ENCODE measurements at places on chromosomes 5 and 9.

DNA sequence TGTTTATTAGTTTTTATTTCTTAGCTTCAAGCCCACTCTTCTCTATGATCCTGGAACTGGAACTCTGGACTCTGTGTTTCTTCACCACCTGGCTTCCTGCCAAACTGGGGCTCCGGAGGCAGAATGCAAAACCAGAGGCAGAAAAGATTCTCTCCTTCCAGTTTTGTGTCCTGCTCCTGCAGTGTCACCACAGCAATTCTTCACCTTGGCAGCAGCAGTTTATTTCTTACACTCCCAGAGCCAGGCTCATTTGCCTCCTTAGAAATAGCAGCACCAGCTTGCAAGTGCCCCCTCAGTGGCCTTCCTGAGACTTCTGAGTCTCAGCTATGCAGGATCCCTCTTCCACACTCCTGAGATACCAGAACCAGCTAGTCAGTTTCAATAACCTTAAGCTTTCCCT lies 26.7 kb upstream of the CAMK4 start:
- DNase-seq = no peak

DNA sequence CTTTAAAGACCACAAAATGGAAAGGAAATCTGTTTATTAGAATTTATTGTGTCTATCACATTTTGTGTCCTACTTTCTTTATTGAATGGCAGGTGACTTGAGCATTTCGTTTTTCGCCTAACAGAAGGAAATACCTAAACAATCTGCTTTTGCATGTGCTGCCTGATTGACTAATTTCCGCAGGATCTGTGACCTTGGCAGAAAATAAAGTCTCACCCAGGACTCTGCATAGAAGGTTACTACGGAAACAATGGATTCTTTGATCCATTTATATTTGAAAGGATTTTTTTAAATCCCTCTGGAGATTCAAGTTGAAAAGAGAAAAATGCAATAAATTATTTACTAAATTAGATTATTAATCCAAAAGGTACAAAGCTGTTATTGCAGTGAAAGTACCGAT lies 61.0 kb upstream of the CAST start:
- no peak for DNase-seq

- DNase-seq = no peak
These were observed 121.6 kb upstream of the ERCC6L2 start for GRCh38 chr9:95753762-95754465.

GRCh38 chr5:161299053-161299452 lies 247.5 kb downstream of the GABRB2 start:
- no peak for DNase-seq

GRCh38 chr9:135979547-135980166 lies 18.5 kb upstream of the UBAC1 start:
- DNase-seq = no peak

DNA sequence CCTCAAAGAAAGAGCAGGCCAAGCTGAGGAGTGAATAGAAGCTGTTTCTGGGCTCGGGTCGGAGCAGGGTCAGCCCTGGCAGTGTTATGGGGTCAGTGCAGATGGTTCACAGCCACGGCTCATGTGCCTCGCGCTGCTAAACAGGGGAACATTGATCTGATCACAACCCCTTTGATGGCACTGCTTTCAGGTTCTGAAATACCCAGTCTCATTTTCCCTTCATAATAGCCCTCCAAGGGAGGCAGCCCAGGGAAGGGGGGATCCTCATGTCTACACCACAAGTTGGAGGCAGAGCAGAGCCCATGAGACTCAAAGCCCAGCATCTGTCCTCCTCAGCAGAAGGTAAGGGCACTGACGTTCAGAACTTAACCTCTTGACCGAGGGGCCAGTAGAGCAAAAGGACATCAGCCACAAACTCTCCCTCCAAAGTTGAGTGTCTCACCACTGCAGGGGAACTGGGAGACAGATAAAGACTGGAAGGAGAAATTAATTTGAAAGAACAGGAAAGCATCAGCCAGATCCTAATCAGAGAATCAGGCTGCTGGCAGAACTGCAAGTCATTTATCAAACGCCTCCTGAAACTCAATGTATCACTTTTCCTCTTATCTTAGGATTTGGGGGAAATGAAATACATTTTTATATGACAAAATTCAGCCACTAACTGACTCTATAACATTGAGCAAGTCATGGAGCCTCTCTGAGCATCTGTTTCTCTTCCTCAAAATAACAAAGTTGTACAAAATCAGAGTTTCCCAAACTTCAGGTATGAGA lies 110.6 kb downstream of the SH3TC2 start:
- no peak for DNase-seq

- DNase-seq = no peak
These were observed 17.4 kb downstream of the MARCHF3 start for GRCh38 chr5:127012916-127013315.

DNA sequence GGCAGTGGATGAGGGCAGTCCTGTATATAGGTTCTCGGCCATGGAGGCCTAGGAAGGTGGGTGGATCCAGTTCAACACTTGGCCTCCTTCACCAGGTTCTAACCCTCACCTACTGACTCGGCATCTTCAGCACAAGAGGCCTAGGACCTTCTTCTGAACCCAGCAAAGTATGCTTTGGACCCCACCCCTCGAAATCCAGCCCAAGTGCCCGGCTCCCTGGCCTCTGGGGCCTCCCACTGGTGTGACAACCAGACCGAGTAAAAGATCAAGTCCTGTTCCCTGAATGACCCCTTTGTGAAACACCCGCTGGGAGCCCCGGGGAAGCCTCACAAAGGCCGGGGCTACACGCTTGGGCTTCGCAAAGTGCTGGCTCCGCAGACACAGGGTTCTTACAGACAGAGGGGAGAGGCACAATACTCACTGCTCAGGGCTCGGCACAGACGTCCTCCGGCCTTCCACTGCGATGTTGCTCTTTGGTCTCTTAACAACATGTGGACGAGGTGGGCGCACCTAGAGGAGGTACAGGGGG lies 47.0 kb downstream of the CRB2 start:
- DNase-seq = no peak

DNA sequence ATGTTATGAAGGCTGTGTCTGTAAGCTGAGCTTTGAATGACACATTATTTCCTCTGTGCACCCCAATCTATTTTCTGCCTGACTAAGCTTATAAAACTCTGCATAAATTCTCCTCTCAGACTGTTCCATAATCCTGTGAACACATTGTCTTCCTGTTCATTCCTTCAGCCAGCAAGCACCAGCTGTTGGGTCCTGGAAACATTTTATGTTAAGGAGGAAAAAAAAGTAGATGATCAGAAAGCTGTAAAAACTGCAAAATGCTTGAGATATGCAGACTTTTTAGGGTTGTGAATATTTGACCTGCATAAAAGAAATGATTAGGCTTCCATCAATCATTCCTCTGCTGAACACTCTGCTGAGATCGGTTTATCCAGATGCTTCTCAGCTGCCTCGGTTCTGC lies 1246.0 kb upstream of the DMAC1 start:
- no peak for DNase-seq

- DNase-seq = no peak
These were observed 1042.3 kb downstream of the CDH12 start for GRCh38 chr5:21810737-21811316.

GRCh38 chr9:130543368-130543767 lies 36.0 kb upstream of the FUBP3 start:
- no peak for DNase-seq

DNA sequence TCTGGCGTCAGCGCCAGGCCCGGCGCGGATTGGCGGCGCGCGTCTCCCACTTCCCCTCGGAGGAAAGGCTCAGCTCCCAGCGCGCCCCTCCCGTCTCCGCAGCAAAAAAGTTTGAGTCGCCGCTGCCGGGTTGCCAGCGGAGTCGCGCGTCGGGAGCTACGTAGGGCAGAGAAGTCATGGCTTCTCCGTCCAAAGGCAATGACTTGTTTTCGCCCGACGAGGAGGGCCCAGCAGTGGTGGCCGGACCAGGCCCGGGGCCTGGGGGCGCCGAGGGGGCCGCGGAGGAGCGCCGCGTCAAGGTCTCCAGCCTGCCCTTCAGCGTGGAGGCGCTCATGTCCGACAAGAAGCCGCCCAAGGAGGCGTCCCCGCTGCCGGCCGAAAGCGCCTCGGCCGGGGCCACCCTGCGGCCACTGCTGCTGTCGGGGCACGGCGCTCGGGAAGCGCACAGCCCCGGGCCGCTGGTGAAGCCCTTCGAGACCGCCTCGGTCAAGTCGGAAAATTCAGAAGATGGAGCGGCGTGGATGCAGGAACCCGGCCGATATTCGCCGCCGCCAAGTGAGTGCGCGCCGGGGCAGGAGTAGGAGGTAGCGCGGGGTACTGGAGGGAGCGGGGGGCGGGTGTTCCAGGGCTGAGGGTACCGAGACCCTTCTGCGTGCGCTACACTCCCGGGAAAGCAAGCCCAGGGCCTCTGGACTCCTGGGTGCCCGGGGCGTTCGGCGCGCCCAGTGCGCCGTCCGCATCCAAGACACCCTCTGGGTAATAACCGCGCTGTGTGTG lies at the start of gene MSX2:
TSS of gene MSX2 (plus strand) at position 99 of the 777 bp plus-strand sequence. CDS start at position 177, 78 bp downstream.
- DNase-seq = no peak

DNA sequence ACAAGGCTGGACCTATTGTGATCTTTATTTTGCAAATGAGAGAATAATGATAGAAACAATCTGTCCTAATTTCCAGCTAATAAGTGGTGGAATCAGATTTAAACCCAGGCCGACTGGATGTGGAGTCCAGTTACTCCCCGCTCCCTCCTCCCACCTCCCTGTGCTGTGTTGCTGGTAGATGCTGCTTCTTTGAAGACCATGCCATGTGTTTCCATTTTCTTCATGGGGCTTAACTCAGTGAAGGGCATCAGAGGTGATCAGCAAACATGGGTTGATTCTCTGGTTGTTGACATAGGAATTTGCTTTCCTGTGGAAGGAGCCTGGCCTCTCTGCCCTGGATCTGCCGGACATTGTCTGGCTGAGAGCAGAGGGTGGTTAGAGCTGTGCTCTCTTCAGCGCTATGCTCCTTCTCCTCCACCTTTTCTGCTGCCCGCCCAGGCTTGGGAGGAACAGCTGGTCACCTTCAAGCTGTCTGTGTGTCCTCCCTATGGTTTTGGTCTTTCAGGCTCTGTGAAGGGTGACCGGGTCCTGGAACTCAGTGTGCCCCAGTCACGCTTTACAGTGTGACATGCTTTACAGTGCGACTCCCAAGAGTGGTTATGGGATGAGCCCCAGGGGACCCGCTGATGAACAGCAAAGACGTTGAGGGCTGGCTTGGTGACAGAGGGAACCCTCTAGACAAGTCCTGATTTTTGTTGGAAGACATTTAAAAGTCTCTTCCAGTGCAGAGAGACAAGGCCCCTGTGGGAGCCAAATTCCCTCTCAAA lies 68.4 kb upstream of the RPS23 start:
- DNase-seq = no peak

- DNase-seq = no peak
These were observed 398.4 kb downstream of the MED10 start for GRCh38 chr5:5979761-5980537.

GRCh38 chr5:155903791-155904190 lies 423.2 kb upstream of the SGCD start:
- no peak for DNase-seq

DNA sequence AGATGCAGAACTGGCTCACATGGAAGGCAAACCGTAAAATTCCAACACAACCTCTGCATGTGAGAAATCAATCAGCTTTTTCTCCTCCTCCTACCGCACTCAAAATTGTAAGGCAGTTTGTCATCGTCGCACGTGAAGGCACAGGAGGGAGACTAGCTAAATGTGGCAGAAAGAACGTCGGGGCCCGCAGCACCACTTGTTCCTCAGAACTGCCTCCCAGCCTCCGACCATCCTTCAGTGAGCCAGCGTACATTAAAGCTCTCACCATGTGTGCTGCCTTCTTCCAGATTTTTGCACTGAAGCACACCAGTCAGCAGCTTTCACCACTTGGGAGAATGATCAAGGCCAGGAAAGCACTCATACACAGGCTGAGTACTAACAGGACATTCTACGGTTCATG lies 105.9 kb downstream of the RFX3 start:
- DNase-seq = no peak

GRCh38 chr5:154502180-154502579 lies 24.2 kb upstream of the HAND1 start:
- DNase-seq = no peak

DNA sequence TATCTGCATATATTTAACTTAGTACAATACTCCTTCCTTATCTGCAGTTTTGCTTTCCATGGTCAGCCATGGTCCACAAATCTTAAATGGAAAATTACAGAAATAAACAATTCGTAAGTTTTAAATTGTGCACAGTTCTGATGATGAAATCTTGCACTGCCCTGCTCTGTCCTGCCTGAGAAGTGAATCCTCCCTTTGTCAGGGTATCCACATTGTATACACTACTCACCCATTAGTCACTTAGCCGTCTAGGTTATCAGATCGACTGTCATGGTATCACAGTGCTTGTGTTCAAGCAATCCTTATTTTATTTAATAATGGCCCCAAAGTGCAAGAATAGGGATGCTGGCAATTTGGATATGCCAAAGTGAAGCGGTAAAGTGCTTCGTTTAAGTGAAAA lies 8.3 kb upstream of the YTHDC2 start:
- no peak for DNase-seq

- DNase-seq = no peak
These were observed at the start of gene PCDHGC5 for GRCh38 chr5:141488591-141489561. TSS of gene PCDHGC5 (plus strand) at chr5:141489081. CDS start at chr5:141489241, 160 bp downstream.

DNA sequence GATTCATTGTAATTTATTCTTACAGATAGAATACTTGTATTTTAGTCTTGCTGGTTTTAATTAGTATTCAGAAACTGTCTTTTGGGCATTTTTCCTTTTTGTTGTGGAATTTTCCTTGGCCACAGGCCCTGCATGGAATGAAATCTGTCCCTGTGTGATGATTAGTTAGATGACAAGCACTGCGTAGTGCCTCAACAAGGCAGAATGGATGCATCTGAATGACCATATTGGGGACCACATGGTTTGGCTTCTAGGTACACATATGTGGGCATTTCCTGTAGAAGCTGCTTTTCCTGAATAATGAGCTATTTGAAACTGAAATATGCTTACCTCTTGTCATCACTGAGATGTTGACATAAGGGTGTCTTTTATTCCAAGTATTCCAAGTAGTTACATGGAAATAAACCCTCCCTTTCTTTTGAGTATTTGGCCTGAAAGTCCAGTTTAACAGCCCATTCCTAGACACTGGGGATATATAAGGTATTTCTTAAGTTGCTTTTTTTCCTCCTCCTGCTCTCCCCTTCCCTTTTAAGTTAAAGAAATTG lies 147.3 kb downstream of the YTHDC2 start:
- no peak for DNase-seq

DNA sequence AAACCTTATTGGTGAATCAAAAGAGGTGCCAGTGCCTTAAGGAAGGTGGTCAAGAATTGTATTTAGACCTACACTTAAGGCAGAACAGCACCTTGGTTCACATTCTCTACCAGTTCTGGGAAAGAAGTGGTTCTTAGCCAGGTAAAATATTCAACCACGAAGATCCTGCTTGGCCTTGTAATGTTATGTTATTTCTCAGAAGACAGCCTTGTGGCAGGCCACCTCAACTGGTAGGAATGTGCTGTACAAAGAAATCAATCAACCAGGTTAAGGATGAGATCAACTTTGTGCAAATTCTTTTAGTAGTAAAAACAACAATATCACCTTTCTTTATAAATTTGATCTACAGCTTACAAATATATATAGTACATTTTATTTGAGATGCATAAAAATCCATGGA lies 246.8 kb downstream of the ARRDC3 start:
- no peak for DNase-seq

Data from activated CD4-positive, CD25-positive, alpha-beta regulatory T cell (primary cell).